CD8-positive, alpha-beta memory T cell (primary cell): ENCODE measurements at places on chromosomes 16 and 17.

- peak; percentile 29 for DNase-seq
These were observed 14.5 kb upstream of the WDR45B start for GRCh38 chr17:82662711-82663261.

DNA sequence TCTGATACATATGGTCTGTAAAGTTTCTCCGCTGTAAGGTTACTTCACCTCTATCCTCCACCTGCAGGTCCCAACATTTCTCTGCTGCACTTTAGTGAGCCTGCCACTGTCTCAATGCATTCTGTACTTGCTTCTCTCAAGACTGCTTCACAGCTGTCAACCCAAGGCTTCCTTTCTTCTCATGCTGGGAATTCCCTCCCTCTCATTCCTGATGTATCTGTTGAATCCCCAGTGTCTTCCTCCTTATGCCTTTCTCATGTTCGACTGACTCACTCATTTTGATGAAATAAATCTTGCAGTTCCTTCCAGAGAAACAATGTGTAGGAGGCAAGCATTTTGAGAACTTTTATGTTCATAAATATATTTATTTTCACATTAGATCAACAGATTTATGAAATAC is 288.3 kb downstream of the CNTNAP4 start:
- DNase-seq: no peak

DNA sequence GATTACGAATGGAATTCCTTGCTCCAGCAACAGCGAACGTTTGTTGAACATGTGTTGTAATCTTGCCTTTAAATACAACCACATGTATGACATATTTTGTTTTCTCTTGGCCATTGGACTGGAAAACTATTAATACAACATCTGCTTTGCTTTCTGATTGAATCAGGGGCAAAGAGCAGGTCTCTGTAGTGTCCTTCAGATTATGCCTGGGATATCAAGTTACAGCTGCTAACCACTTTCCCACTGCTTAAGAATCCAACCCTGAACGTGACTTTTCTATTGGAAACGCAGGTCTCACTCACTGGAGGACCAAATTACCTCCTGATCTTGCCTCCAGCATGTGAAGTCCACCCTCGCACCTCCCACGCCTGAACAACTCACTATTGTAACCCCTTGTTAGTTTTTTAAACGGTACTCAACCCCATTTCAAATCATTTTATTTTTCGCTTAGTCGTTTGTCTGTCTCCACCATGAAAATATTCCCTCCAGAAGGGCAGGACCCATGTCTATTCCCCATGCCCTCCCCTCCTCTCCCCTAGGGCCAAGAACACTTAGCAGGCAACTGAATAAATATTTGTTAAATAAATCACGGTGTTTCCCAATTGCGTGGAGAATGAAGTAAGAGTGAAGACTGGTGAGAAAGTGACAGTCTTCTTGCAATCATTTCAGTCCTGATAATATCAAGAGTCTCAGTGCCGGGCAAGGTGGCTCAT is 57.4 kb upstream of the MRTFB start:
- DNase-seq: no peak

DNA sequence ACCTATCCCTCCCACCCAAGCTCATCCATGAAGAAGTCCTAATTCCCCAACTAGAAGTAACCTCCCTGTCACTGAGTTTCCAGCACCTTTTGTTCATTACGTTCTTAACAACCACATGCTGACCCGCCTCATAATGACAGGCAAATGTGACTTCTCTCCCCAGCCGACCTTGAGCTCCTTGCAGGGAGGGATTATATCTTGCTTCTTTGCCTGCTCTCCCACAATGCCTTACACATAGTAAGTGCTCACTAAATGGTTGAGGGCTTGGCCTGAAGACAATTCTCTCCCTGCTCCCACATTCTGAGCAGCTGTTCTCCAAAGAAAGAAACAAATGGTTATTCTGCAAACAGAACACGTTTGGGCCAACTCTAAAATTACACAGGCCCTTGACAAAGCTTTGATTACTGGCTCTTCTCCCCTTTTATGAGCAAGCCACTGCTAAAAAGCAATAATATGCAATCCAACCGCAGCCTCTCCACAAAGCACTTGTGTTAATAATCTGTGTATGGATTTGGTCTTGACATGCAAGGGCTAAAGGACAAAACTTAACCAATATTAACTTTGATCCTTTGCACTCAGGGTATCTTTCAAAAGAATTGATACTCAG is 23.2 kb downstream of the SLC39A11 start:
- no peak for DNase-seq

DNA sequence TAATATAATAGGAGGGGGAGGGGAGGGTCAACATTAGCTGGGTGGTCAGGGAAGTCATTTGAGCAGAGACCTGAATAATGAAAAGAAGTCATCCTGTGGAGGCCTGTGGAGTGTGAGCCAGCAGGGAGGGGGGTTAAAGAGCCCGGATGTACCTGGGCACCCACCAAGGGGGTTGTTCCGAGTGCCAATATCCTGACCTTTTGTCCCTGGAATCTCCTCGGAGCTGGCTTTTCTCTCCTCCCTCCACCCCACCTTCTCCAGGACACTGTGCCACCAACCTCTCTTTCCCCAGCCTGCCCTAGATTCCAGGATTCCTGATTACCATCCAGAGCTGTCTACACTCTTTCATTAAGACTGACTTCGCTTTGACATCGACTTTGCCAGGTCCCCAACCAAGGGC is 6.2 kb downstream of the SHBG start:
- no peak for DNase-seq

GRCh38 chr17:49431743-49432142 is 17.1 kb upstream of the PHB1 start:
- DNase-seq: no peak

DNA sequence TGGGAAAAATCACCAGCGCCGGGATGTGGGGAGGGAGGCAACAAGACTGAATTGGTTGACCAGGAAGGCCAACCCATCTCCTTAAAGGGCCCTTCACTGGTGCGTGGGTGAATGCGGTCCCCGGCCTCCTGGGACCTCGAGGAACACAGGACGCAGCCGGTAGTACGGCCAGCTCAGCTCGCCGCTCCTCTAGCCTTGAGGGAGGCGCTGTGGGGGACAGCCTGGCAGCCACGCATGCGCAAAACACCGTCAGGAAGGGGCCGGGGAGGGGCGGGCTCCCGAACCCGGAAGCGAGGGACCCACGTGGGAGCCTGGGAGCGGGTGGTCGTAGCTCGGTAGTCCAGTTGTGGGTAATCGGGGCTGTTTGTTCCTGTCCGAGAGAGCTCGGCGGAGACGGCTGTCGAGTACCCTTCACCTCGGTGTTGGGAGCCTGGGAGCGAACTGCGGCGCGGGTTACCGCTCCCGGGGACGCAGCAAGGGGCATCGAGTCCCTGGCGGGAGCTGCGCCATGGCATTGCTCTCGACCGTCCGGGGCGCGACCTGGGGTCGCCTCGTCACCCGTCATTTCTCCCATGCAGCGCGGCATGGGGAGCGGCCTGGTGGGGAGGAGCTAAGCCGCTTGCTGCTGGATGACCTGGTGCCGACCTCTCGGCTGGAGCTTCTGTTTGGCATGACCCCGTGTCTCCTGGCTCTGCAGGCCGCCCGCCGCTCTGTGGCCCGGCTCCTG is at the start of gene MRM1:
Gene MRM1 (plus strand): TSS at position 281 of the 727 bp plus-strand sequence. CDS start 228 bp downstream, at position 509.
- DNase-seq: peak; percentile 92
